ENCODE measurements at places on chromosomes 3 and 15.

- no peak for DNase-seq
These were observed 372.5 kb upstream of the BCHE start for GRCh38 chr3:166209701-166210100.

- DNase-seq = no peak
These were observed 11.0 kb downstream of the TRPM7 start for GRCh38 chr15:50675535-50676144.

DNA sequence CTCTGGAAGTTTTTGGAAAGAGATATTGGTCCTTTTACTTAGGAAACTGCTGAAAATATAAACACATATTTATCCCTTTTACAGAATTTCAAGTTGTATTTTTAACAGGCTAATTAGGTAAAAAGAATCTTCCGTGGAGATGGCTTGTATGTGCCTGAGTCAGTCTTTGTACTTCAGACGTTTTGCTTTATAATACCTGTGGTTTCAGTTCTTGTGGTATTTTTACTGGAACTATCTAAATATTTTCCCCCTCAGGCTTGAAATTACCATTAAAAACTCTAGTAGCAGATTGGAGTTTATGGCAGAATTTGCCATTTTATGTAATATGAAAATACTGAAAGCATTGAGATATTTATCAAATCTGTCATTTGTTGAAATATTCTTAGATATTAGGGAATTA lies 151.6 kb upstream of the CGNL1 start:
- no peak for DNase-seq

DNA sequence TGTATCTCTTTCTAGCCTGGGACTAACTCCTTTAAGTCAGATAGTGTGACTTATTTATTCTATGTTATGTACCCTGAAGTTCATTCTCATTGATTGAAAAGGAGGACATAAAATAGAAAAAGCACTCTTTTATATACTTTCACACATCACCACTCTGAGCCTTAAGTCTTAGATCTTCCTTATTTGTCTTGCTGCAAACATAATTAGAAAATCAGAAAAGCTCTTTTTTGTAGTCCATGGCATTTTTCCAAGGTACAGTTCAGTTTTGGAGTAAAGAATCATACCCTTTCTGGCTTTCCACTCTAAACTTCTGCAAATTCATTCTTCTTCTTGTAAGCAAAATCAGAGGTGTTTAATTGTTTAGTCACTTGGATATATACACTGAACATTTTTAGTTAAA lies 75.5 kb downstream of the AKAP13 start:
- DNase-seq = no peak

GRCh38 chr3:129312671-129313414 lies 34.2 kb downstream of the HMCES start:
- DNase-seq = no peak

- DNase-seq = peak; percentile 51
These were observed 1.9 kb downstream of the KLF13 start for GRCh38 chr15:31328428-31328968.

GRCh38 chr3:6542795-6543194 lies 318.1 kb upstream of the GRM7 start:
- DNase-seq = no peak

GRCh38 chr3:49644684-49645083 lies 29.5 kb upstream of the APEH start:
- no peak for DNase-seq

GRCh38 chr3:31027191-31027761 lies 132.8 kb upstream of the GADL1 start:
- no peak for DNase-seq

DNA sequence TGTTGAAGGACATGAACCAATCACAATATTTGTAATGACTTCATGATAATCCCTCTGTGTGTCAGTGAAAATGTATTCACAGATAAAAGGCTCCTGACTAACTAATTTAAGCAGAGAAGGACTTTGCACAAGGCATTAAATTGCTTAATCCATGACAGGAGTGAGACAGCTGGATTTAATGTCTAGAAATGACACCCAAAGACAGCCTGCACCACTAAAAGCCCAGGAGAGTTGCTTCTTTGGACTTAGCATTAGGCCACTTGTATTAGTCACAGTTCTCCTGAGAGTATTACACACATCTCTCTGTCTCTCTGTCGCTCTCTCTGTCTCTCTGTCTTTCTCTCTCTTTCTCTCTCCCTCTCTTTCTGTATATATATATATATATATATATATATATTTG lies 180.4 kb downstream of the GOLGA8K start:
- no peak for DNase-seq

DNA sequence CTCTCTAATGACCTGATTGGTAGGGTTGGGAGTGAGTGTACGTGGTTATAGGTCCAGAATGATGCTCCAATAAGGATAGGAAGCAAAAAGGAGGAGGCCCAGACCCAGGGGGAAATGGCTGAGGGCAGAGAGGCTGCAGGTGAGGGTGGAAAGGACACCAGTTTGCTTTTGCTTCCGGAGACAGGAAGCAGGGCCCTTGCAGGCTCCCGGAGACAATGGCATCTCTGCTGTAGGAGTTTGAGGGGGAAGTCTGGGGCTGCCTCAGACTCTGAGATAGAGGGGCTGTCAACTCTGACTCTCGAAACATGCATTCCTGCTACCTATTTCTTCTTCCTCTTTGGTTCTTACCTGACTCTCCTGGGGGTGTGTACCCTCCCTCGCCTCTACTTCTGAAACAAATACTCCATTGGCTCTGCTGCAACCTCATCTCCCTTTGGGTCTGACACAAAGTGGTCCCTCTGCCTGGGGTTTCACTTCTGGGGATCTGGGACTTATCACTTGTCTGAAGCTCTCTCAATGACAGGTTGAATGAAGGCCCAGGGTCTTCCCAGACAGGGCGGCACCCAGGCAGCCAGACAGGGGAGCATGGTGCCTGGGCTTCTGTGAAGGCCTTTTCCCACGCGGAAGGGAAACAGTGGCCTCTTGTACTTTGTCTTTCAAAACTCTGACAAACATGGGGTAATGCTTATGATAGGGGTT lies 61.5 kb downstream of the CHRD start:
- no peak for DNase-seq

GRCh38 chr3:53545996-53546359 lies 51.6 kb downstream of the CACNA1D start:
- no peak for DNase-seq

GRCh38 chr3:24287755-24288450 lies 206.7 kb downstream of the THRB start:
- no peak for DNase-seq

GRCh38 chr15:88012688-88013087 lies 243.9 kb downstream of the NTRK3 start:
- no peak for DNase-seq

GRCh38 chr15:65945616-65946015 lies 76.3 kb downstream of the RAB11A start:
- DNase-seq = no peak

DNA sequence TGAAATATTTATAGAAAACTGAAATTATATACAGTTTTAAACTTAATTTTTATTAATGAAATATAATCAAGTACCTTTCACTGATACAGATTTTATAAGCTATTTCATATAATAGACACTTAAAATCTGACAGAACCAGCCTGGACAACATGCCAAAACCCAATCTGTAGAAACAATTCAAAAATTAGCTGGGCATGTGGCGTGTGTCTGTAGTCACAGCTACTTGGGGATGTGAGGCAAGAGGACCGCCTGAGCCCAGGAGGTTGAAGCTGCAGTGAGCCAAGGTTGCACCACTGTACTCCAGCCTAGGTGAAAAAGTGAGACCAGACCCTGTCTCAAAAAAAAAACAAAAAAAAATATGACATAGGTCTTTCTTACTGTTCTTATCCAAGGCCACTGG lies 238.3 kb upstream of the MANF start:
- DNase-seq = no peak

- DNase-seq = no peak
These were observed 413.7 kb downstream of the LPP start for GRCh38 chr3:188567478-188568195.

DNA sequence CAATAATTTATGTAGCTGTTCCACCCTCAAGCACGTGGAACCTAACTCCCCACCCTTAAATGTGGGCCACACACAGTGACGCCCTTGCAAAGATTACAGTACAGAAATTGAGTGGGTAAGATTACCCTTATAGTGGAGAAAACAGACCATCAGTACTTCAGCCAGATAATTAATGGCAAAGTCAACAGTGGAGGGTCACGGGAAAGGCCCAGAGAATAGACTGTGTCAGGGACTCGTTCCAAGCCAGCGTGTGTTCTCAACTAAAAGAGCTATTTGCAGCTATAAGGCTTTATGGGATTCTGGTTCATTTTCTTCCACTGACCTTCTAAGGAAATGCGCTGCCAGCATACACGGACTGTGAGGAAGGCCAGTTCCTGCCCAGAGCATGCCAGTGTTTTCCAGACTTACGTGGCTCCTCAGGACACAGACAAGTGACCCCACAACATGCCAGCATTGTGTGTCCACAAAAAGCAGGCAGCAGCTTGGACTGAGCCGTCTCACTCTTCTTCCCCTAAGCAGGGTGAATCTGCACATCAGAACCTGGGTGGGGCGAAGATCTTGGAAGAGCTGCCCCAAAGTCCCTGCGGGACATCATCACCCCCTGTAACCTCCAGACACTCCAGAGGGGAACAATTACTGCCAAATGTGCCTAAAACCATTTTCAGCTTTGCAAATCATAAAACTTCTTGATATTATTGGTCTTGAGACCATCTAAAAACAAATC lies 428.5 kb downstream of the OCA2 start:
- DNase-seq = no peak

DNA sequence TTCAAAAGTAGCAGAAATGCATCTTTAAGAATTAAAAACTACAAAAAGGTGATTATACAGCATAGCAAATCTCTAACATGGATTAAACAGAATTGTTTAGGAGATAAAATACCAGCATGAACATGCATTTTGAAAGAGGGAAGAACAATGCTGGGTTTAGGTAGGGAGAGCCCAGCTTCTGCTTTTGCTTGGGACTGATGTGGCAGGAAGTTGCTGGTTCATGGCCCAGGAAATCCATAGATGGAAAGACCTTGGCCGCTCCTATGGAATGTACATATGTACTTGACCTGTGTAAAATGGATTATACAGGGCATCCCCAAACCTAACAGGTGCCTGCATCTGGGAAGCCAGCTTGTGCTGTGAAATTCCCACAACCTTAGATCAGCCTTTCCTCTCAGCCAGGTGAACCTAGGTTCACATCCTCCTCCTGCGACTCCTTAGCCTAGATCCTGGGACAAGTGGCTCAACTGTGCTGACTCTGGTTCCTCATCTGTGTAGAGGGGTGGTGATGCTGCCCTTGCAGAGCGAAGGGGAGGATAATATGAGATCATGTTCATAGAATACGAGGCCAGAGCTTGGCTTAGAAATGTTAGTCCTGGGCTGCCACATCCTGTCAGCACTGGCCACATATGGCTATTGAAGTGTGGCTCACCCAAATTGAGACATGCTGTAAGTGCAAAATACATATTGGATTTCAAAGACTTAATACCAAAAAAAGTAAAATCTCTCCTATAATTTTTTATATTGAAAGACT lies 47.0 kb upstream of the PLXNA1 start:
- DNase-seq = no peak

DNA sequence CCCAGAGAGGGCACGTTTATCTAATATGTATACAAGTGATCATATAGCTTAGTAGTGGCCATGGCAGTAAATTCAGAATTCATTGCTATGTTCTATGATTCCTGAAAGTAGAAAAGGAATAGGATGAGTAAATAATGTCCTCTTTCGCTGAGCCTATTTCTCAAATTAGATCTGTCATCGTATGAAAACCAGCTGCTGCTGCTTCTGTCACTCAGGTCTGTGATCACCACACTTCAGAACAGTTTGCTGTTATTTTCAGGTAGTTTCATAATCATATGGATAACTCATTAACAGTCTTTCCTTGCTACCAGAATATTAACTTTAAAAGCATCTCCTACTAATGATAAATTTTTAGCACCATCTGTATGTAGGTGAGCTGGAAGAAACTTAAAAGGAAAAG lies 289.1 kb upstream of the AZI2 start:
- no peak for DNase-seq

DNA sequence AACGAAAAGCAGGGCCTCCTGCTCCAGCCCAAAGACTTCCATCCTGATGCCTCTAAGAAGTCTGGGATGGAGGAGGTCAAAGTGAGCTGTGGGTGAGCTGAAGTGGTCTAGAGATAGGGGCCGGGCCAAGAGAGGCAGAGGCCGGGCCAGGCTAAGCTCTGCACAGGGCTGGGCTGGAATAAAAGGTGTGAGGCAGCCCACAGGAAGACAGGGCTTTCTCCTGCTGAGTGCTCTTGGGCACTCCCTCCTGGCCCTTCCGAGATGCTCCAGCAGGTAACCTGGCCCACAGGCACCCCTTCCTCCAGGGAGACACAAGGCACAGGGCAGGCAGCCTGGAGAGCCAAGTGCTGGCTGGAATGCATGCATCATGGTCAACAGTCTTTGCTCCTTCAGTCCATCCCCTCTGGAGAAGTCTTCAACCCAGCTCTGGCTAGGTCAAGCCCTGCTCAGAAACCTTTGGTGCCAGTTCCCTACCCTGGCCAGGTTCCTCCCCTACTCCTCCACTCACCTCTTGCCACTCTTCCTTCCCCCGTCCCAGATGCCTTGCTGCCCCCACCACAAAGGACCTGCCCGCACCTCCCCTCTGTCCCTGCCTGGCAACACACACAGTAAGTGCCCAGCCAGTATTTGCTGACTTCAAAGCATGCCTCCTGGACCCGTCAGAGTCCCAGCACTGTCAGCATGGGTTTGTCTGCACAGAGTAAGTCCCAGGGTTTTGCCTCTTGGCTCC lies 93.6 kb downstream of the SEC22A start:
- no peak for DNase-seq

DNA sequence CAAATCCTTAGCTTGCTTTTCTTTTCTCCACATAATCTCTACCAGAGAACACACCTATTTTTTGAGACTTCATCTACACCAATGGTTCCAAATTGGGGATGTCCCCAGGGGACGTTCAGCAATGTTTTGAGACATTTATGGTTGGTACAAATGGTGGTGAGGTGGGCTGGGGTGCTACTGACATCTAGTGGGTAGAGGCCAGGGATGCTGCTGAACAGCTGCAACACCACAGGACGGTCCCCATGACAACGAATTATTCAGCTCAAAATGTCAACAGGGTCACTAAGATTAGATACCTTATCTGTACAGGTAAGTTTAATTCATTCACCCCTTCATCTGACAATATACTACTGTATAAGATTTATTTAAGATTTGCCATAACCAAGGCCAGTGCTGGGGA lies 14.4 kb downstream of the GK5 start:
- no peak for DNase-seq

DNA sequence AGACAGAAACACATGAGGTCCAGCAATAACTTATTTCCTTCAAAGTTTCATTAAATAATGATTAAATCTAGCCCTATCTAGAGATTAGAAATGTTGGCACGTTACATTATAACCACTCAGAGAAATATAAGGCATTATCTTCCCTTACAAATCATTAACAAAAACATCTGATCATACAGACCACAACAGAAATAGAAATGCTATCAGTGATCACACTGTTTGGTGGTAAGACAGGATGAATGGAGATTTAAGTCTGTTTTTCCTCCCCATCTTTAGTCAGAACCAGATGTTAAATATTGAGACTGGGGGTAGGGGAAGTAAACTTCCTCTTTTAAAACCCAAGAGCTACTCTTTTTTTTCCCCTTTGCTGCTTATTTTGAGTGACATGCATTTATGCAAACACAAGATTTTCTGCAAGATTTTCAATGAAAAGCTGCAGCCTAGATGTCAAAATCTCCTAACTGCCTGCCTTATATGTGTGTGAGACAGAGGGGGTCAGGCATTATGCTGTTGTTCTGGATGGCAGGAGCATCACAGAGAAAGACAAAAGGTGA lies 70.4 kb downstream of the CBLB start:
- DNase-seq = no peak

GRCh38 chr3:161600173-161600572 lies 103.6 kb downstream of the OTOL1 start:
- no peak for DNase-seq

- DNase-seq = no peak
These were observed 287.6 kb upstream of the TBL1XR1 start for GRCh38 chr3:177484926-177485325.
